ENCODE measurements at places on chromosomes 5 and 9.

GRCh38 chr9:129929496-129930125 is 94.4 kb downstream of the USP20 start:
- no peaks in the 10 kb centered on the region for H3K36me3 ChIP-seq
- H3K4me1 ChIP-seq: no peaks in the 10 kb centered on the region
- no peak overlapping the region for H3K27ac ChIP-seq
- no peaks in the 10 kb centered on the region for H3K27me3 ChIP-seq

DNA sequence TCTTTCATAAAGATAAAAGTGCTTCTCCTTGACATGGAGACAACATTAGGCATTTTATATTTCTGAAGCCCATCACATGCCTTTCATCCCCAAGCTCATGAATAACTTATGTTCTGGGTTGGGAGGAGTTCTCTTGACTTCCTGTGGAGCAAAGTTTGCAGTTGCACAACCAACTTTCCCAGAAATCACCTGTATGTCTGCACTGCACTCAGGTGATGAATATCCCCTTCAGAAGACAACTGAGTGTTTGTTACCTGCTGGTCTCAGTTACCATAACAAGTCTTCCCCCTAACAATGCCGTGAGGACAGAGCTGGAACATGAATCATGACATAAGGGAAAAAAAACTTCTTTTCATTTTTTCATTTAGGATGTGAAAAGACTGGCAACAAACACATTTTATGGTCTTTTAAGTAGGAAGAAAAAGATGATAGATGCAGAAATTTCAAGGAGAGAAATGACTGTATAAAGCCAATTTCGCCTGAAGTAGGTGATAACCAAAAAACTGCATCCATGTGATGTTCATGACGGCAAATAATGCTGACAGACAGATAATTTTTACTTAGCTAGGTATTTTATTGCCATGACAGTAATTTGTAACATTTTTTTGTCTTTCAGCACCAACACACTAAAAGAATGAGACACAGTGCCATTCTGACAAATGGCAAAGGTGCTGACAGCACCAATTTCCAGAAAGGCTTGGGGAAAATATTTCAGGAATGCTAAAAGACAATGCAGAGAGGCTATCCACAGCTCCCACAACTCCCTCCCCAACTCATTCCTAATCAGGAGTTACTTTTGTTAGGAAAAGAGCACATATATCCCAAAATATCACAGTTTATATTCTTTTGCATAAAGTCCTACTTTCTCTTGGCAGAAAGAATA is 656.3 kb downstream of the PRELID2 start:
- H3K4me3 ChIP-seq: no peak overlapping the region
- H3K4me1 ChIP-seq: no peaks in the 10 kb centered on the region
- no peaks in the 10 kb centered on the region for H3K36me3 ChIP-seq
- no peak overlapping the region for H3K27ac ChIP-seq

- H3K36me3 ChIP-seq: no peaks in the 10 kb centered on the region
- H3K27me3 ChIP-seq: no peaks in the 10 kb centered on the region
Observed at GRCh38 chr5:129977810-129978209, 73.5 kb downstream of the CHSY3 start.

DNA sequence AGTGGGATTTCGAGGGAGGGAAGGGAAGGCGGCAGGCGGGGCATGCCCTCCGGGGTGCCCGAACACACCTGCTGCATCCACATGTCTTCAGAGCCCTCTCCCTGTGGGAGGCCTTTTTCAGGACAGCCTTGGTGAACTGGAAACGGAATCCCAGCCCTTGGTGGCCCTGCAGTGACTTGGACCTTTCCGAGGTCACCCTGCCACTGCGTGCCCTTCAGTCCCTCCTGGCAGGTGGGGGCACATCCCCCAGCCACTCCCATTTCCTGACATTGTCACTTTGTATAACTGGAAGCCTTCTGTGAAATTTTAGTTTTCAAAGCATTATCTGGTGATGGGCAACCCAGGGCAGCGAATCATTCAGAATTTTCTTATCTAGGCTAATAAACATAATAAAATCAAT is 11.0 kb upstream of the AHRR start:
- no peak for DNase-seq
- H3K36me3 ChIP-seq: peaks cover 20% of the 10 kb centered on the region
- H3K27ac ChIP-seq: peak overlapping the region; percentile 59

- no peak overlapping the region for H3K4me3 ChIP-seq
- H3K27ac ChIP-seq: no peak overlapping the region
- H3K36me3 ChIP-seq: no peaks in the 10 kb centered on the region
- H3K4me1 ChIP-seq: peaks cover 4% of the 10 kb centered on the region
Observed at GRCh38 chr9:117416856-117417255, 2.0 kb upstream of the ASTN2 start.

DNA sequence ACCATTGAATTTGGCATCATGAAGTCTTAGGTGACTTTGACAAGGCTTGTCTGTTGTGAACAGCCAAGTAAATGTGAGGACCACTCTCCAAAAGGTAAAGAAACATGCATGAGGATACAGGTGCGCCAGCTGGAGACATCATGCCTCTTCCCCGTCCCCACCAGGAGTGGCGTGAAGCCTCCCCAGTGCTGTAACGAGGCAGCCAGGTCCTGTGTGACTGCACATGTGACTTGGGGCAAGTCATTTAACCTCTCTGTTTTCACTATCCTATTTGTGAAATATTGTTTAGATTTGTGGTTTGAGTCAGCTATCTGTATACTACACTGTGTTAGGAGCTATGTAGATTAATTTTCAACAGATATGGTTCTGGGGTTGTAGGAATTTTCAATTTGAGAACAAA is 65.0 kb downstream of the DOCK8 start:
- no peaks in the 10 kb centered on the region for H3K27me3 ChIP-seq
- DNase-seq: no peak

DNA sequence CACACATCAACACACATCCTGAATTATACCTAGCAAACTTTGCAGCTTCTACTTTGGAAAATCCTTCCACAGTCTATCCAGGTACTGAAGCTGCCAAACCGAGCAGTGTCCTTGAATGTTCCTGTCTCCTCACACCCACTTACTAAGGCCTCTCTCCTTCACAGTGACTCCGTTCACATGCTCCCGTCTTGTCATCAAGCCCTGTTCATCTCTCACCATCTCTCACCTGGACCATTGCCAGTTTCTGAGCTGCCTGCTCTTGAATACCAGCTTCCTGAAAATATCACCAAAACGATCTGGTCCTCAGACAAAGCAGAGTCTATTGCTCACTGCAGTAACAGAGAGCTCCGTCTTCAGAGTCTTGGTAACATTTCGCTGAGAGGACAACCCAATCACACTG is 57.4 kb downstream of the GCNT1 start:
- H3K27me3 ChIP-seq: no peaks in the 10 kb centered on the region
- H3K27ac ChIP-seq: no peak overlapping the region
- no peaks in the 10 kb centered on the region for H3K36me3 ChIP-seq
- no peak for DNase-seq
- H3K4me1 ChIP-seq: no peaks in the 10 kb centered on the region

Measured in pancreas (tissue), 10 donors.